ENCODE measurements at places on chromosomes 16 and 17.

- DNase-seq: no peak
Observed at GRCh38 chr16:55832773-55833691, at the start of gene CES1. Gene CES1 (minus strand): TSS chr16:55833096. CDS start chr16:55833055, 41 bp downstream.

- peak; percentile 78 for DNase-seq
Observed at GRCh38 chr17:17836818-17837379, at the start of gene SREBF1. Gene SREBF1 (minus strand): TSS chr17:17836986. CDS start chr17:17836817, 169 bp downstream.

DNA sequence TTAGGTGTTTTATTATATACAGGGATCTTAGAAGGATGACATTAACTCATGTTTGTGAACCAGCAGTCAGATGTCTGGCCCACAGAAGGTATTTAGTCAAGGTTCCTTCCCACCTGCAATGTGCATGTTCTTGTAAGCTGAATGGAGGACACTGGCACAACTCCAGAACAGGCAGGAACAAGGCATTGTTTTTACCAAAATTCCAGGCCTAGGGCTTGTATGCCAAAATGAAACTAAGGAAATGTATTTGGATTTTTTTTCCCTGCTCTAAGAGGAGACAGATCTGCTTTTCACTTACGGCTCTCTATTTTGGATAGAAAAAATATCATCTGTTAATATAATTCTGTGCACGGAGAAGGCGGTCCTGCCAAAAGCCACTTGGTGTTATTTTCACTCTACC lies 312.5 kb downstream of the GRIN2A start:
- DNase-seq: no peak

GRCh38 chr17:17787568-17787967 lies 49.2 kb downstream of the SREBF1 start:
- no peak for DNase-seq

- DNase-seq: no peak
Observed at GRCh38 chr16:75758215-75758614, 31.9 kb upstream of the CPHXL start.

GRCh38 chr17:45246861-45247428 lies 14.9 kb downstream of the SPATA32 start:
- DNase-seq: no peak

DNA sequence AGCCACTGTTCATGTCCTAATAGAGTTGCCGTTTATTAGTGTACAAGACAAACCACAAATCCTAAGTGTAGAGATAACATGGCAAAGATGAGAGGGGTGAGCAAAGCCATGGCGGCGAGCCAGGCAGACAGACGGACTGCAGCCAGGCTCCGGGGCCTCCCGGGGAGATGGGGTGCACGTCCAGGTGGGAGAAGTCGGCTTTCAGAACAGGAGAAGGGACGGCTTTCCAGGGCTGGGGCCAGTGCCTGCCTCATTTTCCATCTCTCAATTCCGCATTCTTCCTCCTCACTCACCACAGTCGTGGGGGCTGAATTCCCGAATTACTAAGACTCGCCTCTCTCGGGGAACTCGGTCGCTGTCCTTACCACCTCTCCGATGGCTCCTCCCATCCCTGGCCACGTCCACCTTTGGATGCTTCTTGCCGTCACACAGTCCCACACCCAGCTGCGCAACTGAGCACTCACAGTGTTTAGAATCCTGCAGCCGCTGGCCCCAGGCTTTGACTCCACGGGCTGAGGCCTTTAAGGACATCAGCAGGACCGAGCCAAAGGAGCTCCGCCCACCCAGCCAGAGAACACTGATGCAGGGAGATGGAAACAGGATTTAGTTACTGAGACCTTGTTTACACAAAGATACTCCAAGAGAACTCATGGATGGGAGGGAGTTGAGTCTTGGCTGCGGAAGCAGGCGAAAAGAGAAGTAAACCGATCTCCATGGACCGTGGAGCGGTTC lies 59.7 kb downstream of the RNF112 start:
- no peak for DNase-seq

GRCh38 chr16:56413381-56413780 lies 12.0 kb downstream of the AMFR start:
- no peak for DNase-seq

- no peak for DNase-seq
Observed at GRCh38 chr16:4339909-4340308, 11.2 kb downstream of the PAM16 start.

DNA sequence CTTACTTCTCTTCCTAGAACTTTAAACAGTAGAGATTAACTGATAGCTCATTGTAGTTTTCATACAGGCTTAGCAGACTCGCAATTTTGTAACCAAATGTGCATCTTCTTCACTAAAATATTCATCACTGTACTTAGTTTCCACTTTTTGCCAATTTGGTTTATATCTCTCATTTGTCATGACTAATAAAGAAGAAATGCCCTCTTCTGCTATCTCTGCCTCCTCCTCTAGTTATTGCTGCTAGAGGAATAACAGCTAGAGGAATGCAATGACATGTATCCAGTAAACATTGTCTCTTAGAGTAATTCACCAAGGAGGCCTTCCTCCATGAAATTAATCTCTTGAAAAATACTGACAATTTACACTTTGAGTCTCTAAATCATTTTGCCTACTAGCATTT lies 115.5 kb upstream of the COX10 start:
- DNase-seq: no peak

DNA sequence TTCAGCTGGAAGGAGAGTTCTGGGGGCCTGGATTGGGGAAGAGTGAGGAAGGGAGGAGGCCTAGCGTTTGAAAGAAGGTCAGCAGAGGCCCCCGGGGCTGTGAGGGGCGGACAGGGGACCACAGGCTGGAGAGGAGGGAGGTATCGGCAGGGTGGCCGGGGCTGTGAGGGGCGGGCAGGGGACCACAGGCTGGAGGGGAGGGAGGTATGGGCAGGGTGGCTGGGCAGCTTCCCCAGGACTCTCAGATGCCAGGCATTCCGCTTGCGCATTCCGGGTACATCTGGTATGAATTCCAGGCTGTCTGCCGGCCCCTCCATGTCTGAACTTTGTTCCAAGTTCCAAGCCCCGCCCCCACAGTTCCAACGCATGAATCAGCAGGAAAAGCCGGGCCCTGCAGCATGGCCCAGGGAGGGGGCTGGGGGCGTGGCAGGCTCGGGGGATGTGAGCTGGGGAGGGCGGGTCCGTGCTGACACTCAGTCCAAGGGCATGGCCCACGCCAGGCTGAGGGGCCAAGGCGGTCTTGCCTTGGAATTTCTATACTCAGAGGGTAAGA lies 4.3 kb upstream of the TLCD2 start:
- no peak for DNase-seq
